Panc1 (cell line): ENCODE measurements at places on chromosomes 3 and 15. TPM values are rescaled to one million over a fixed set of nuclear protein-coding genes. Genes with fewer than 3 reads are reported as not detected.

- DNase-seq, result no peak
These were observed 91.0 kb downstream of the EPHB1 start for GRCh38 chr3:134885877-134886621.

GRCh38 chr15:76996526-76997401, 1.8 kb downstream of the PSTPIP1 start:
- DNase-seq, result no peak

- no peak for DNase-seq
These were observed 25.9 kb downstream of the ADGRG7 start for GRCh38 chr3:100635273-100635701.

DNA sequence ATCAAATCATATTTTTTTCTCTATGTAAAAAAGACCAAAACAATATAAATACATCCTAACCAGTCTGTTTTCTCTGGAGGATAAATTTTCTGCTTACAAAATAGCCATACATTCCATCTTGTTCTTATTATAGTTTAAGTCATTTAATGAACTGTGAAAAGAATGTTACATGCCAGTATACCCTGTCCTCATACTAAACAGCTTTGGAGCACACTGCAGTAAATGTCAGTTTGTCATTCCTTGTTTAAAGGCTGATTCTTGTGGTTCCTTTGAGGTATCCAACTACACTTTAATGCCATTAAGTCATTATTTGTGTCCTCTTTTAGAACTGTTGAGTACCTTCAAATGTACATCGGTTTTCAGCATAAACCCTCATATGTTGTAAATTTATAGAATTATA, 52.7 kb upstream of the DCBLD2 start:
- DNase-seq, result no peak

DNA sequence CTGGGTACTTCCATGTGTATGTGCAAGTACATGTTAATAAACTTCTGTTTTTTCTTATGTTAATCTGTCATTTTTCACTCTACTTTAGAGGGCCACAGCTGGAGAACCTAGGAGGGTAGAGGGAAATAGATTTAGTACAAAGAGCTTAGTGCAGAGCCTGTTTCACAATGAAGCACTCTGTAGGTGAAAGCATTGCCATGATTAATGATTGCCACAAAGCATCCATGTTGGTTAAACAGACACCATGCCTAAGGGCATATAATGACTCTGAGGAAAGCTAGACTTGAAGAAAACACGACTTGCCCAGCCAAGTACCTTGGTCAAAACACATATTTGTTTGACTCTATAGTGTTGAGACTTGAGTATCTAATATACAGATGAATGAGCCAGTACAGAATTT, 338.4 kb downstream of the FHIT start:
- no peak for DNase-seq

GRCh38 chr3:71956069-71956340, 171.1 kb upstream of the PROK2 start:
- no peak for DNase-seq

DNA sequence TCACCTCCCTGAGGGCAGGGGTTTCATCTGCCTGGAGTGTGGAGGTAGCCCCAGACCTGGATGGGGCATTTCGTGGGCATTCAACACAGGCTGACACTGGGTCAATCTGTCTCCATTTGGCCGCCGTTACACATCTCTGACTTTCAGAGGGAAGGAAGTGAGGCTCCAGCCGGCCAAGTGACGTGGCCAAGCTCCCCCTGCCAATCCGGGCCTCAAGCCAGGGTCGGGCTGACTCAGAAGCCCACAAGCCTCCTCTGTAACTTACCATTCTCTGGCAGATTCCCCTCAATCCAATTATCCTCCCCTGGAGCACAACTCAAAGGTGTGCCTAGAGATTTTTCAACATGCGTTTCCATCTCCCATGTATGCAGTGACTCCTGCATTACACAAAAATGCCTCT, 227.6 kb downstream of the KLF13 start:
- DNase-seq, result no peak

- no peak for DNase-seq
These were observed 112.8 kb upstream of the C2CD4B start for GRCh38 chr15:62277816-62278394.

DNA sequence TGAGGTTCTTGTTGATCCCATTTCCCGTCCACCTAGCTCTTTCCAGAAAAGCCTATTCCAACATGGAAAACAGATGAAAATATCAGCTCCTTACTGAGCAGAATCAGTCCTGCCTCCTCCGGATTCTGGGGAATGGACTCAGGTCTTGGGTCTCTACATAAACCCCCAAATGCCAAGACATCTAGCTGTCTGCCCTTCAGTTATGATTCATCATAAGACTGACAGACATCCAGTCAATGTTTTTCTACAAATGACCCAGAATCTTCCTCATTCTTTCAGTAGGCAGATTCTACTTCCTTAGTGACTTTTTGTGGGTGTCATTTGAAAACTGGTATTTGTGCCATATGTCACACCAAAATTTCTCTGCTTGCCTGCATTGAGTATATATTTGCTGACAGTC, 103.0 kb upstream of the TGFBR2 start:
- no peak for DNase-seq

- DNase-seq, result no peak
These were observed 165.0 kb downstream of the NTRK3 start for GRCh38 chr15:88091444-88092016.

DNA sequence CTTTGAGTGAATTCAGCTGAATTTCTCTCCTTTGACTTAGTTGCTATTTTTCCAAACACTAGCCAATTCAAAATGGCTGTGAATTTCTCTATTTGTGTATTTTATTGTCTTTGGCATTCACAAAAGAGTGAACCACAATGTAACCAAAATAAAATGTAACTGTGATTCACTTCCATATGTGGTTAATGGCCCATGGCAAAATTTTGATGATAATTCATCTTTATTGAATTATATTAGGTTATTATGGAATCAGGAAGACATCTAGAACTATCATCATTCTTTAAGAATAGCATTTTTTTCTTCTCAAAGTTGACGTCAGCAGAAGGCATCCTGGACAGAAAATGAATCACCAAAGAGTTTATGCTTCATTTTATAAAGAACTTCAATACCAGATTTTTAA, 705.3 kb upstream of the NAALADL2 start:
- DNase-seq, result no peak

- no peak for DNase-seq
These were observed 222.3 kb upstream of the CMC1 start for GRCh38 chr3:28018925-28019718.

DNA sequence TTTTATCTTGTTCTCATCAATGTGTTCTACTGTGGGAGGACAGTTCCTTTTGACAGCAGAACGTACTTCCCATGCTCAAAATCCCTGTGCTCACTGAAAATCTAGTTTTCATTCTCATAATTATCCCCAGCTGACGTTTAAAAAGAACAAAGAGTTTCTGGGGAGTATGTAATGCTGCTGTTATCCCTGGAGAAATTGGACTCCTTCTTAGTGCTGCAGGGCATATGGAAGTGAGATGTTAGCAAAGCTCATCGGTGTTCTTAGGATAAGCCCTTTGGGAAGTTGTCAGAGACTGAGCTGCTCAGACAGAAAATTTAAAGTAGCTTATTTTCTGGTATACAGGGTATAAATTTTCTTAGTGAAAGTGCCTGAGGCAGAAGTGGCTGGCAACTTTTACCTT, 66.5 kb downstream of the CDAN1 start:
- no peak for DNase-seq

- no peak for DNase-seq
These were observed 1.4 kb upstream of the RSRC1 start for GRCh38 chr3:158108445-158108985.

- no peak for DNase-seq
These were observed 20.4 kb upstream of the NFKBIZ start for GRCh38 chr3:101828691-101829436.

- no peak for DNase-seq
These were observed 127.8 kb downstream of the EEFSEC start for GRCh38 chr3:128281056-128281455.

GRCh38 chr3:2783261-2783660, 326.9 kb downstream of the IL5RA start:
- no peak for DNase-seq

ALPK3 gene
- total RNA-seq, result 1.0 TPM

CPLX3 gene
- total RNA-seq, result not detected

CHDH gene
- total RNA-seq, result 24.1 TPM

OR5H2 gene
- not detected for total RNA-seq

PLOD2 gene
- 158 TPM for total RNA-seq

WNT5A gene
- 0.54 TPM for total RNA-seq

TKT gene
- total RNA-seq, result 338 TPM

PRTG gene
- 11.4 TPM for total RNA-seq
